Stimulated activated CD8-positive, alpha-beta memory T cell treated with anti-CD3 and anti-CD28 coated beads, Interleukin-4, amount 100 ng/mL, for 1 hour (primary cell): ENCODE measurements at places on chromosomes 12 and 14.

DNA sequence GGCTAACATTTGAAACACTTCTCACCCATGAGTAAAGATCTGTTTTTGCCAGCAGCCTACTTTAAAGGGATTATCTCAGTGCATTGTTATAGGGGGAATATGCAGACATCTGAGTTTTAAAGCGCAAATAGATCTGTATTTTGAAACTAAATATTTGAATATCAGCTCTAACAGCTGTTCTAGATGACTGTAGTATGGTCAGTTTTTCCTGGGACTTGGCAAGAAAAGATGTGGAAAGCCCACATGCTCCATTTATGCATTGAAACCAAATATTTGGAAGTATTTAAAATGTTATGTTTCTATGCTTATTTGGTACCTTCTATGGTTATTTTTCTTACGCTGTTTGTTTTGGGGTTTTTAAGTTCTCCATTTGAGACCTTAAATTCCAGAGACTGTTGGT lies 41.7 kb downstream of the RIC8B start:
- DNase-seq = no peak

- no peak for DNase-seq
These were observed 223.4 kb upstream of the BTG1 start for GRCh38 chr12:92369056-92369455.

GRCh38 chr12:107778383-107779025 lies 4.0 kb downstream of the ASCL4 start:
- DNase-seq = no peak

- DNase-seq = no peak
These were observed 3.8 kb upstream of the BRF1 start for GRCh38 chr14:105304565-105304964.

GRCh38 chr12:77814386-77814785 lies 16.3 kb upstream of the NAV3 start:
- no peak for DNase-seq

- no peak for DNase-seq
These were observed 103.8 kb downstream of the DAD1 start for GRCh38 chr14:22485178-22485577.

DNA sequence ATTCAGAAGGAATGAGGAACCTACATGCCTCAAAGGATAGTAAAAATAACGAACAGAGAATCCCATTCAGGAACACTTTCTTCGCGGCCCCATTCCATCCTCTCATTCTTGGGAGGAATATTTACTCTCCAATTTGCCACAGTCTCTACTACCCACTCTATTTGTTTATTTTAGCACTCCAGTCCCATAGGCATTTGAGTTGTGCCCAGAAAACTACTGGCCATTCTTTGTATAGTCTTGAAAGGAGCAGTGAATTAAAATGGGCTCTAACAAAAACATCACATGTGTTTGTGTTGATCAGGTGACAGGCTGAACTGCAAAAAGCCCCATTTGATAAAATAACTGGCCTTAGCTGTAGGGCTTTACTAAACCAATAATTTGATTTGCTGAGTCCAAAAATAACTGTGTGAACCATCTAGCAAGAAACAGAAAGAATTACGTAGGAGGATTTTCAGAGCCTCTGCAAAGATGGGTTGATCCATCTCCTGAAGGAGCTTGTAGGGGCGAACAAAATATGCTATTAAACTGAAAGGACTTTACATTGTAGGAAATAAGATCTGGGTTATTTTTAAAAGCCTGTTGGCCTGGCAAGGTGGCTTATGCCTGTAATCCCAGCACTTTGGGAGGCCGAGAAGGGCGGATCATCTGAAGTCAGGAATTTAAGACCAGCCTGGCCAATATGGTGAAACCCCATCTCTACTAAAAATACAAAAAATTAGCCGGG lies 142.3 kb upstream of the CPNE8 start:
- no peak for DNase-seq

- DNase-seq = no peak
These were observed 3.2 kb downstream of the MSI1 start for GRCh38 chr12:120365675-120366340.

DNA sequence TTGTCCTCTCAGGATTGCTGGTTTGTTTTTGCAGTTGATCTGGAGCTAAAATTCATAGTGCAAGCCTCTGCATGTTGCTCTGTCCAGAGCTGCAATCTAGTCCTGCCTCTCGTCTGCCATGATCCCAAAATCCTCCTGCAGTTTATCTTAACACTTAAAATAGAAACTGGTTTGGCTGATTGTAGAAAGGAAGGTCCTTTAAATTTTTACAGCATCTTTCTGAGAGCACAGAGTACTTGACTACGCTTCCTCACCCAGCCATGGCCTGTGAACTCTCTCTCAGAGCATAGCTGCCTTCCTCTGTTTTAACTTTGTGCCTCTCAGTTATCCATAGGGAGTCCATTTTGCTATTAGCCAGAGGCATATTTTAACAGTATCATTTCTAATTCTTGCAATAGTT lies 877.1 kb downstream of the C12orf50 start:
- no peak for DNase-seq

DNA sequence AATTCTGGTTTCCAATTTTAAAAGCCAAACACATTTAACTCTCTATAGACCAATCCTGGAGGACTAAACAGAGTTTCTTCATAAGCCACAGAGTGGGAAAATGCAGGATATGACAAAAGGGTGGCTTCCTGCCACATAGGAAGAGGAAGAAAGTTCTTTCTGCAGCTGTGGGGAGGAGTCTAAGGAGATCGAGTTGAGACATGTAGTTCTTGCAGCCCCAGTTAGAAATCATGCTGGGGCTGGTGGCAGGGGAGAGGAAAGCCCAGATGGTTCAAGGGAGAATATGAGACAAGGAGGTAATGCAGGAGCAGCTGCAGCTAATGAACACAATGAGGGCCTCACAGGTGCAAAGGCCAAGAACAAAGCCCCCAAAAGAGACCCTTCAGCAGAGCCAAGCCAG lies 85.0 kb upstream of the ARID2 start:
- DNase-seq = no peak

- no peak for DNase-seq
These were observed 1069.1 kb downstream of the SLC6A15 start for GRCh38 chr12:83843541-83843940.

- no peak for DNase-seq
These were observed 44.7 kb upstream of the AMIGO2 start for GRCh38 chr12:47124451-47124850.

DNA sequence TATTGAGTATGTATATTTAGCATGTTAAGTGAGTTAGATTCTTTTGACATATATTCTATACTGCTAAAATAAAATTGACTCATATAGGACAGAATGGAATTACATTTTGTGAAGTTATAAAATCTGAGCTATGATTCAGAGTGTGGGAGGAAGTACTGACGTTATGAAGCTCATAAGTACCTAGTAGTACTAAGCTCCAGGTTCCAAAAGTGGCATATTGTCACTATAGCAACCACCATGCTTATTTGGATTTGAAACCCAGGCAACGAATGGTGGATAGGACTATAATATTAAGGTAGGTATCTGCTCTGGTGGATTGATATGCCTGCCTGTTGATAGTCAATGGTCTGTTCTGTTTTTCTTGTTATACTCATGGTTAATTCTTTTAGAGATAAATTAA lies 2.2 kb upstream of the FBXO33 start:
- DNase-seq = no peak

DNA sequence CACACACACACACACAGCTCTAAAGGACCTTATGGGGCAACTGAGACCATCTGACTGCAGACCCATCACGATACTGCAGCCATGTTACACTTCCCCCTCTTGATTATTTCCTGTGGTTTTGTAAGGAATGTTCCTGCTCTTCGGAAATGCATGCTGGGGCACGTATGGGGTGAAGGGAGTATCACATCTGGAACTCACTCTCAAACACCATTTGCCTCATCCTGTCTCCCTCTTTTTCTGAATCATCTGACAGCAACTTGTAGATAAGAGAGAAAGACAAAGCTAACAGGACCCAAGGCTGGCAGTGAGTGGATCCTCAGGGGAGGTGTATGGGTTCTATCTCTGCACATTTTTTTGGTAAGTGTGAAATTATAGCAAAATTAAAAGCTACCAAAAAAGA lies 50.3 kb downstream of the RIMBP2 start:
- DNase-seq = no peak

- no peak for DNase-seq
These were observed 66.0 kb downstream of the CDC42BPB start for GRCh38 chr14:102991376-102991775.

DNA sequence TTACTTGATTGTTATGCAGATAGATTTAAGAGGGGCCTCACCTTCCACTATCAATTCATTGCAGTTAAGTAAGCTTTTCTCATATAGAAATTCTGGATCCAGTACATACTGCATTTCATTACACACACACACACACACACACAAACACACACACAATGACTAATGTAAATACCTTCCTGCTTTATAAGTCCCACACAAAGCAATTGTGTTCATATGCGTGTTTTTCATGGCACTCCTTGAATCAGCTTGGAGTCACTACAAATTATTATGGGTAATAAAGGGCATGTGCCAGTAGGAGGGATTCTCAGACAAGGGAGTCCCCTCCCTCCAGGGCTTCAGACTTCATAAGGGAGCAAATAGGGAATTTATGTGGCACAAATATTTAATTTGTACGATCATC lies 4.5 kb downstream of the MIPOL1 start:
- DNase-seq = no peak

GRCh38 chr14:33647385-33647786 lies 303.5 kb downstream of the EGLN3 start:
- no peak for DNase-seq

- DNase-seq = no peak
These were observed 150.9 kb downstream of the TTC6 start for GRCh38 chr14:37746140-37746832.

DNA sequence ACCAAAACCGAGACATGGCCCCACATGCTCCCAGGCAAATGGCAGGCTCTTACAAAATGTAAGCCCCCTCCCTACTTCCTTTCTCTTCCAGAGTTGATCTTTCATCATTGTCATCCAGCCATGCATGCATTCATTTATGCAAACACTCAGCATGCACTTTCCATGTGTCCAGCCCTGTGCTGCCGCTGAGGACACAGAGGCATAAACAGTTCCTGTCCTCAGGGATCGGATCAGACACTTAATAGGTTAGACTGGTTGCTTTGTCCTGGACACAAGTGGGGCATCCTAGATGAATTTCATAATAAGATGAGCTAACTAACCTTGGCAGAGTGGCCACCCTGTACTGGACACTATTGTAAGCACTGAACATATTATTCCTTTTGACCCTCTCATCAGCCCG lies 23.1 kb downstream of the PRIMA1 start:
- no peak for DNase-seq

DNA sequence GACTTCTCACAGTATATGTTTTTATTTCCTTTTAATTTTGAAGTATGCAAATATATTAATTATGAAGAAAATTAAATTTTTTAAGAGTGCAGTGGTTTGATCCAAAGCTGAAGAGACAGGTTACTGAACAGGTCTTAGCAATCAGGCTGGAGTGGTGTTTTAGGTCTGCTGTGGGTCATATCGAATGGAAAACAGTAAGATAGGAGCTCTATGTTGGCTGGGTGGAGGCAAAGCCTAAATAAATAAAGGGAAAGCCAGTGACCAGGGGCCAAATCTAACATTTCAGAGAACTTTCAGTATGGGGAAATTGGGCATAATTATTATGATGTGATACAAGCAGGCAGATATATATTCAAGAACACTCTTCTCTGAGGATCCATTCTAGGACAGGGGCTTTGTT lies 12.7 kb upstream of the TSPAN8 start:
- no peak for DNase-seq

GRCh38 chr14:50961605-50962221 lies 17.4 kb upstream of the PYGL start:
- DNase-seq = no peak

- no peak for DNase-seq
These were observed 11.6 kb downstream of the POMT2 start for GRCh38 chr14:77309131-77309530.

DNA sequence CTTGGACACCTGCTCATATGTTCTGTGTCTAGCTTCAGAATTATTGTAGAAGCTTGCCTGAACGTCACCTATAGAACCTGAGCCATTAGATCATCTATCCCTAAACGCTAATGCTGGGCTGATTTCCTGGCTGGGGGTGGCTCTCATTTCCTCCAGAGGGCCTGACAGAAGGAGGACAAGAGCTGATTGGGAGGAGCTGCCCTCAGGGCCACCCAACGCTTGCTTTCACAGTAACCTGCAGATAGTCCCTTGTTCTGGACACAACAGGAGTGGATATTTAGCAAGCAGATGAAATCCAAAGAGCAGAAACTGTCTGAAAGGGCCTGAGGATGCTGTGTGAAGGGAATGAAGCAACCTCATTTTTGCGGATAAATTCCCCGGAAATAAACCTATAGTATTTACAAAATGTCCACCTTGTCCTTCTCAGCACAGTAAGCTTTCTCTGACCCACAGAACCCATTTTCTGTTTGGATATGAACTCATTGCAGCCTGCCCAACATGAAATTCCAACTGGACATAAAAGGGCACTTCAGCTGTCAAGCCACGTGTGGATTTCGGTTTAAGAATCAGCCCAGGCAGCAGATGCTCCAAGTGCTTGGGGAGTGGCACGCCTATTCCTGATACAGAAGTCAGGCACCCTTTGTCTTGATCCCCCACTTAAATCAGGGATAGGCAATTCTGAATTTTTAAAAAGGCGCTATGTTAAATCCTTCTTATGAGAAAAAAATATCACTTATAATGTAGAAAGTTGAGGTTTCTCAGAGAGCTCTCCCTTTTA lies 32.8 kb upstream of the TUBA1C start:
- DNase-seq = no peak

DNA sequence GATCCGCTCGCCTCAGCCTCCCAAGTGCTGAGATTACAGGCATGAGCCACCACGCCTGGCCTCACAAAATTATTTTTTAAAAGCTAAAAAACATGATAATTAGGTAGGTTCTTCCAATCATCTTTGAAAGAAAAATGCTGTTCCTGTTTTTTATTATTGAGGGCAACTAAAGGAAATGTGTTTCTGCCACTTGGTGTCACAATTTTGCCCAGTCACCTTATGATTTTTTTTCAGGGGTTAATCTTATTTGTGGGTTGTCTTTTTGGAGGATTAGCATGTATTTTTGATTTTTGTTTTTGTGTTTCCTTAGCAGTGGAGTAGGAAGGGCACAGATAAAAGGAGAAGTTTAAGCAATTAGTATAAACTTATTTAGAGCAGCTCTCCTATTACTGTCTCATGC lies 79.8 kb downstream of the PRORP start:
- DNase-seq = no peak

- DNase-seq = no peak
These were observed 21.8 kb upstream of the EGLN3 start for GRCh38 chr14:33972583-33973081.

- DNase-seq = no peak
These were observed 80.1 kb downstream of the PLXNC1 start for GRCh38 chr12:94228488-94228907.

DNA sequence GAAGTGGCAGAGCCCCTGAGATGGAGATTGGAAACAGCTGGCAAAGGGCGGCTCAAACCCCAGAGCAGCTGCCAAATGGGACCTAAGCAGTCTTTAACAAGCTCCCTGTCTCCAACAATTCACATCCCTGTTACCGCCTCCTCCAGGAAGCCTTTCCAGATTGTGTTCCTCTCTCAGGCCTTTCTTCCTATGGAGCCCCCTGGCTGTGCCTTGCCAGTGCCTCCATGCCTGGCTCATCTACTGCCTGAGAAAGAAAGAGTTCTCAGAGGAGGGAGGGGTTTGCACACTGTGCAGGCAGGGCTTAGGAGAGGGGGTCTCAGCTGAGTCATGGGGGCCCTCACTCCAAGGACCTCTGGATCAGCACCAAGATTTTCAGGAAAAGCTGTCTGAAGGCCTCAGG lies 8.8 kb upstream of the KRT74 start:
- DNase-seq = no peak

- DNase-seq = no peak
These were observed 134.7 kb downstream of the CMAS start for GRCh38 chr12:22180705-22181104.
